ENCODE measurements at places on chromosomes 16 and 17. TPM values are rescaled to one million over a fixed set of nuclear protein-coding genes. Genes with fewer than 3 reads are reported as not detected.

GRCh38 chr17:530851-531250 lies 178.2 kb upstream of the RPH3AL start:
- no peak for DNase-seq

GRCh38 chr16:81716478-81717225 lies 62.4 kb upstream of the PLCG2 start:
- DNase-seq: no peak

DNA sequence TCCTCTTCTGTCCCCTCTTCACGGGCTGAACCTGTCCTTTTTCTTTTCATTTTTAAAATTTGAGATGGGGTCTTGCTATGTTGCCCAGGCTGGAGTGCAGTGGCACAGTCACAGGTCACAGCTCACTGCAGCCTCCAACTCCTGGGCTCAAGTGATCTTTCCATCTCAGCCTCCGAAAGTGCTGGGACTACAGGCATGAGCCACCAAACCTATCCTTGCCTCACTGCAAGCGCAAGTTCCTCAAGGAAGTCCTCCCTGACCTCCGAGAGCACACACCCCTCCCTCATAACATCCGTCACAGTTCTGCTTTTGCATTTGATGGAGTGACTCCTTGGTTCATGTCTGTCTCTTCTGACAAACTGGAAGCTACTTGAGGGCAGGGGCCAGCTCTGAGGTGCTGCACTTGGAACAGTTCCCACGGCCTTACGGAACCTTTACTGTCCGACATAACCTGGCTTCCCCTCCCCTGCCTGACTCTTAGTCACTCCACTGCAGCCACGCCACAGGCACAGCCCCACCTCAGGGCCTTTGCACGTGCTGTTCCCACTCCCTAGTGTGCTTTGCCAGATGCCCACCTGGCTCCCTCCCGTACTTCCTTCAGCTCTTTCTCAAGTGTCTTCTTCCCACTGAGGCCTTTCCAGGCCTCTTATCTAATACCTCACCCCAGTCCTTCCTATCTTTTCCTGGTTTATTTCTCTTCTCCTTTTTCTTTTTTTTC lies 4.4 kb downstream of the TBX6 start:
- DNase-seq: no peak

Gene FBXO31
- 18.4 TPM for total RNA-seq

Gene FOXL1
- 7.6 TPM for total RNA-seq

DNA sequence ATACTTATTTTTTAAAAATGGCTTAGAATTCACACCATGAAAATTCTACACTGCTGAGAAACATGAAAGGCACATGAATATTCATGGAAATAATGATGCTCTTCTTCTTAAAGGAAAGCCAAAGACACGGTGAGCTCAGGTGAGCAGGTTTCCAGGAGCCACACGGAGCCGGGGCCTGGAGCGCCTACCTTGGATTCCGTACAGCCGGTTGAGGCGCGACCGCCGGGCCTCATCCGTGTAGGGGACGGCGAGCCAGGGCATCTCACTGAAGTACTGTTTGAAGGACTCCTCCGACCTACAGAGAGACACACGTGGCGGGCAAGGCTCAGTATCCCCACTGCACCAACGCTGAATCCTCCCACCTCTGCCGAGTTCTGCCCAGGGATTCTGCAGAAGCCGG lies 37.1 kb downstream of the MRM3 start:
- DNase-seq: no peak

Gene CDRT4
- total RNA-seq: not detected

Gene HSD17B1
- total RNA-seq: 1.6 TPM

GRCh38 chr16:2238838-2239675 lies 2.8 kb downstream of the DNASE1L2 start:
- DNase-seq: no peak

Gene ACSM2A
- not detected for total RNA-seq

GRCh38 chr17:49005140-49005539 lies 8.0 kb downstream of the IGF2BP1 start:
- no peak for DNase-seq

- DNase-seq: peak; percentile 47
Observed at GRCh38 chr17:44623070-44623725, 33.1 kb upstream of the MEIOC start.

DNA sequence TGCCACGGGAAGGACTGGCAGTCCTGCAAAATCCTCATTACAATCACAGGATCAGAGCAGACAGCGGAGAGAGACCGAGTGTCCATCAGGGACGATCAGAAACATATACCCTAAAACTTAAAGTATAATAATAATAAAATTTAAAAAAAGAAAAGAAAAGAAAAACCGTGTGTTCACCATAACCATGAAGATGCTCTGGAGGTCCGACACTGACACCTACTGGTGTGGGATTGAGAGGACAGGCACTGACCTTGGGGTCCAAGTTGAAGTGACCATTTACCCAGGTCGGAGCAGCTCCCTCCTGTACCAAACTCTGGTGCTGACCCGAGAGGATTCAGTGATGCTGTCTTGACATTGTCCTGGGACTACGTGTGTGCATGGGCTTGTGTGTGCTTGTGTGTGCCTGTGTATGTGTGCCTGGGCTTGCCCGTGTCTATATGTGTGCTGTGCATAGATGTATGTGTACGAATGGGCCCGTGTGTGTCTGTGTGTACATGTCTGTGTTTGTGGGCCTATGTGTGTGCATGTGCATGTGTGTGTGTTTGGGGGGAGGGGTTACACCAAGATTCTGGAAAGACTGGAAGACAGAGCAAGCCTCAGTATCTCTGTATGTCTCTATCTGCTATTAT lies 10.0 kb upstream of the CD300LD start:
- DNase-seq: peak; percentile 35
